ENCODE measurements at places on chromosomes 7 and 10.
A peak's percentile ranks its signal among the peaks of the same experiment; 100 is the strongest.

DNA sequence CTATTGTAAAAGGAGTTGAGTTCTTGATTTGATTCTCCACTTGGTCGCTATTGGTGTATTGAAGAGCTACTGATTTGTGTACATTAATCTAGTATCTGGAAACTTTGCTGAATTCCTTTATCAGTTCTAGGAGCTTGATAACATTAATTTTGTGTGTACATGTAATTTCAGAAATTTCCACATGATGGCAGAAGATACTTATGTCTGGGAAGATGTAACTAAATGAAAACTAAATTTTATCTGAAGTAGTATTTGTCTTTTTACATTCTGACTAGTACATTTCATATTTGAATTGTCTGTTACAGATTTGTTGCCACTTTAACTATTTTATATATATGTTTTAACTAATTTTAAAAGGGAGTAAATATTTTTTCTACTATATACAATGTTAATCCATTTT is 27.6 kb downstream of the SDHAF3 start:
- no peak for DNase-seq

DNA sequence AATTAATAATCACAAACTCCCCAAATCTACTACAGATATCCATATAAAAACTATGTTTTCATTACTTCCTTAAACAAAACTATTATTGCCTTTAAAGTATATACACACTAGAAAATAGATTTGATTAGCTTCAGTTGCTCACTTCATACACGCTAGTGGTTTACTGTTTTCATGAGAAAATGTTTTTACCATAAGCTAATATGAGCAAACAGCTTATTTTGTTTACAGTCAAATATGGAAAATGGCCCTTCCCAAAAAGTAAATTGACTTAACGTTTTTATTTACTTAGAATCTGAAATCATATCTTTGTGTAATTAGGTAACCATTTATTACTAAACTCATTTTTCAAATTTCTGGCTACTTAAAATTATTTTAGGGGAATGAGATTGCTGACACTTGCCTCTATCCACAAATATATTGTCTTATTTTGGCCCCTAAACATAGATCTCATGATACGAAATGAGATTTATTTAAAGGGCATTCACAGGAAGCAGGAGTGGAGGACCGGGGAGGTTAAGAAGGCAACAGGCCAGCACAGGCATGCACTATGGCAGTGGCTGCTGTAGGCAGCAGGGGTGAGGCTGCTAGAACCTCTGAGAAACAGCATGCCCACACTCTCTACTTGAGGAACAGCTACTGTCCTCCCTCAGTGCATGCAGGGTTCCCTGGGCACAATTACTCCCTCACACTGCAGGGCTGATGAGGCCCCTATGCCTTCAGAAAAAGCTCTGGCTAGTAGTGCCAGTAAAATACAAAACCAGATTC is 29.6 kb upstream of the SOSTDC1 start:
- DNase-seq: no peak

DNA sequence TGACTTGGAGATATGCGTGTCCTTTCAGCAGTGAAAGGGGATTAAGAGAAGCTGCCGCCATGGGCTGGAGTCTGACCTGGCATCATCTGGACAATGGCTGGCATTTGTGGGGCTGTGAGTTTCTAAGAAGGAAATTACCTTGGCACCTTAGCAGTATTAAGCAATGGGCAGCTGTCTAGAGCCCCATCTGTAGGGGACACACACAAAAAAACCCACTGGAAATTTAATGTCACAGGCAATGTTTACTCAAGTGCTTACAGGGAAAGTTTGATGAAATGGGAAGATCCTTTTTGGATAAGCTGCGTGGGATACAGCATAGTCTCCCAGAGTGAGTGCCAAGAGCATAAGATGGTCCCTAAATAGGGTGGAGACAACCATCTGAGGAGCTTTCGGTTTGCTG is 25.0 kb downstream of the ADRA2A start:
- no peak for DNase-seq

DNA sequence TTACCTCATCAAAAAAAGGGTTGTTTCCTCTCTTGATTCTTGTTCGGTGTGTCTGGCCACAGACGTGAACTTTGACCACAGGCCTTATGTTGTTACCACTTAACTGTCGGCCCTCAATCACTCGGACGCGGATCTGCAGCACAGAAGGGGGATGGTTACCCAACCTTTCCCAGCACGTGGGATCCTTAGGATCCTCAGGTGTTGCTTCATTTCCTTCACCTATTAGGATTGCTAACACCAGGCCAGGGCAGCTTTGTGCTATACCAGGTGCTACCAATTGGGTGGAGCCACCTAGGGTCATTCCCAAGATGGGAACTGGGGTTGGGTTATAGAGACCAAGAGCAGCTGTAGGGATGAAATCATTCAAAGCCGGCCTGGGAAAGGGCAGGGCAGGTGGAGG is 73.4 kb downstream of the MYOF start:
- no peak for DNase-seq

DNA sequence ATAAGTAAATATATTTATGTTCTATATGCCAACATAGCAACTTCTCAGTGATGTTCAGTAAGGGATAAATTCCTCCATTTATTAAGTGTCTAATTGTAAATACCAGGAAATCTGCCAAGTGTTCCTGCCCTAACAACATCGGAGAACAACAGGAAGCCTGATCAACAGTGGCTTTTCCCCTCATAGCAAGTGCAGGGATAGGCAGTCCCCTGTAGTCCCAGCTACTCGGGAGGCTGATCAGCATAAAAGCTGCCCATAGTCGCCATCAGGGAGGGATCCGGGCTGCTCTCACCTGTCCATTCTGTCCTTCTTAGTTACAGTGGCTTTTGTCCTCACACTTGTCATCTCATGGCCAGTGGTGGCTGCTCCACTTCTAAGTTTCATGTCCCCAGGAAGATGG is 141.3 kb downstream of the IDE start:
- DNase-seq: no peak

DNA sequence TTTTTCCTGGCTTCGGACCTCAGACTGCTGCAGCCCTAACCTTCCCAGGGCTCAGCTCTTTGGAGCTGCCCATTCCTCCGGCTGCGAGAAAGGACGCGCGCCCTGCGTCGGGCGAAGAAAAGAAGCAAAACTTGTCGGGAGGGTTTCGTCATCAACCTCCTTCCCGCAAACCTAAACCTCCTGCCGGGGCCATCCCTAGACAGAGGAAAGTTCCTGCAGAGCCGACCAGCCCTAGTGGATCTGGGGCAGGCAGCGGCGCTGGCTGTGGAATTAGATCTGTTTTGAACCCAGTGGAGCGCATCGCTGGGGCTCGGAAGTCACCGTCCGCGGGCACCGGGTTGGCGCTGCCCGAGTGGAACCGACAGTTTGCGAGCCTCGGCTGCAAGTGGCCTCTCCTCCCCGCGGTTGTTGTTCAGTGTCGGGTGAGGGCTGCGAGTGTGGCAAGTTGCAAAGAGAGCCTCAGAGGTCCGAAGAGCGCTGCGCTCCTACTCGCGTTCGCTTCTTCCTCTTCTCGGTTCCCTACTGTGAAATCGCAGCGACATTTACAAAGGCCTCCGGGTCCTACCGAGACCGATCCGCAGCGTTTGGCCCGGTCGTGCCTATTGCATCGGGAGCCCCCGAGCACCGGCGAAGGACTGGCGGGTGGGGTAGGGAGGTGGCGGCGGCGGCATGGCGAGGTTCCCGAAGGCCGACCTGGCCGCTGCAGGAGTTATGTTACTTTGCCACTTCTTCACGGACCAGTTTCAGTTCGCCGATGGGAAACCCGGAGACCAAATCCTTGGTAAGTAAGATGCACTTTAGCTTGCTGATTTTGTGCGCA is at the start of gene PLXDC2:
TSS of gene PLXDC2 (plus strand) at position 22 of the 820 bp plus-strand sequence.
- peak; percentile 6 for DNase-seq

DNA sequence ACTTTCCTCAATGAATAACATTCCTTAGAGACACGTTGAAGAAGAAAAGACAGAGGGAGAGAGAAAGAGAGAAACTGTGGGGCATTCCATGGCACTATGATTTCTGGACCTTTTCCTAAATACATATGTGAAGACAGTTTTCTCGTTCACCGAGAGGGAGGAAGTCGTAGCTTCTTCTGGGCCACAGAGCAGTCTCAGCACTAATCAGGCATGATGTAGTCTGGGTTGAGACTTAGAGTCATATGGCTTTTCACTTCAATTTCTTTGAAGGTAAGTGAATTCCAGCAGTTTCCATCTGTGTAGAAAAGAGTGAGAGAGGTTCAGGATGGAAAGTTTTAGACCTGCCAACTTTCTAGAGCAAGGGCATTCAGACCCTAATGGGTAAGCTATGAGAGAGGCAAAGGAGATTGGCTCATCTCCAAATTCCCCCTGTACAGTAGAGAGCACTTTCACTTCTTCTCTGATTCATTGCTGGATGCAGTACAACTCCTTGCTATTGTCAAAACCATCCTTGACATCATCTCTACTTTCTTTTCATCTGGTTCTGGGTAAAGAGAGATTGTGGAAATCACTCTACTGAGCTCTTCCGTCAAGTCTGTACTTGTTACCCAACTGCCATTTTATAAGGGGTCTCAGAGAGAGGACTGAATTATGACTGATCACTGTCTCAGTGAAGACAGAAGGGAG is 31.5 kb upstream of the OR9A4 start:
- DNase-seq: peak; percentile 24
